ENCODE measurements at places on chromosomes 5 and 9.
A peak's percentile ranks its signal among the peaks of the same experiment; 100 is the strongest.

- H3K36me3 ChIP-seq: no peaks in the 10 kb centered on the region
- H3K4me1 ChIP-seq: no peaks in the 10 kb centered on the region
- no peak overlapping the region for H3K27ac ChIP-seq
- no peak for DNase-seq
- H3K4me3 ChIP-seq: no peak overlapping the region
- H3K27me3 ChIP-seq: no peaks in the 10 kb centered on the region
Measured at GRCh38 chr5:102991802-102992201, 128.1 kb downstream of the GIN1 start.

GRCh38 chr5:151047814-151048425 is 27.5 kb downstream of the GPX3 start:
- no peaks in the 10 kb centered on the region for H3K27me3 ChIP-seq
- H3K36me3 ChIP-seq: peaks cover 17% of the 10 kb centered on the region
- no peak overlapping the region for H3K4me3 ChIP-seq
- H3K27ac ChIP-seq: peak overlapping the region; percentile 5
- DNase-seq: no peak

GRCh38 chr9:74735761-74736160 is 152.0 kb downstream of the TRPM6 start:
- no peak for DNase-seq
- no peaks in the 10 kb centered on the region for H3K36me3 ChIP-seq
- H3K4me3 ChIP-seq: no peak overlapping the region
- no peaks in the 10 kb centered on the region for H3K4me1 ChIP-seq
- H3K27ac ChIP-seq: no peak overlapping the region
- no peaks in the 10 kb centered on the region for H3K27me3 ChIP-seq

DNA sequence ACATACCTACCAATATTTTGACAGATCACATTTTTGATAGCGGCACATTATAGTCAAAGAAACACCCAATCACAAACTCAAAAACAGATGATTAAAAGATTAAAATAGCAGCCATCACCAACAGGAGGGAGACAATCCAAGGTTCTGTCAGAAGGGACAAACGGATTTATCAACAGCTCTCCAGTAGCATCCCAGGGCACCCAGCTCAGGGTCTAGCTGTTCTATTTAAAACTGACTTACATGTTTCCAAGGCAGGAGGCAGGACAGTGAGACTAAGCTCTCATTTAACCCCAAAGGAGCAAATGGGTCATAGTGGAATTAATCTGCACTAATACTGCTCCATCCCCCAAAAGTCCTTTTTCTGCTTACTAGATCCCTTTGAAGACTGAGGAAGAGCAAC is 3.2 kb downstream of the AGTPBP1 start:
- no peak overlapping the region for H3K27ac ChIP-seq
- no peak for DNase-seq
- no peaks in the 10 kb centered on the region for H3K36me3 ChIP-seq
- H3K4me3 ChIP-seq: no peak overlapping the region
- H3K4me1 ChIP-seq: peaks cover 8% of the 10 kb centered on the region

DNA sequence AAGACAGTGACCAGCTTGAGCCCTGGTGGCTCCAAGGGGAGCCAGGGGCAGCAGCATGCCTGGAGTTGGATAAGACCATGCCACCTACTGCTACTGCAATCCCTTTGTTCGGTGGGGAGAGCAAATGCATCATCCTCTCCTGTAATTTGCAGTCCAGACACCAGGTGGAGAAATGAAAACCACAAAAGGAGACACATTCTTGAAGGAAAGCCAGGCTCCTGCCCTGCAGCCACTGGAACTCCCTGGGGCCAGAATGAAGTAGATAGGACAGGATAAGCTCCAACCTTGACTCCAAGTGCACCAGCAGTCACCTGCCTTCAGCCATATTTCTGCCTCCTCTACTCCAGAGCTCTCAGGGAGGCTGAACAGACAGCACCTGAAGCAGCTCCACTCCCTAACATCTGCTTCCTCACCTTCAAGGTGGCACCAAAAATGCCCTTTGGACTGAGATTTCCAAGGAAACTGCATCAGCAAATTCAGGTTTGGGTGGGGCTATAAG is 65.1 kb upstream of the IQGAP2 start:
- no peaks in the 10 kb centered on the region for H3K36me3 ChIP-seq
- H3K27ac ChIP-seq: no peak overlapping the region
- DNase-seq: no peak
- H3K4me3 ChIP-seq: no peak overlapping the region
- H3K4me1 ChIP-seq: no peaks in the 10 kb centered on the region

- H3K4me1 ChIP-seq: no peaks in the 10 kb centered on the region
- no peaks in the 10 kb centered on the region for H3K36me3 ChIP-seq
- no peaks in the 10 kb centered on the region for H3K27me3 ChIP-seq
- DNase-seq: no peak
- H3K4me3 ChIP-seq: no peak overlapping the region
- no peak overlapping the region for H3K27ac ChIP-seq
Measured at GRCh38 chr9:110807956-110808598, 139.5 kb downstream of the MUSK start.

DNA sequence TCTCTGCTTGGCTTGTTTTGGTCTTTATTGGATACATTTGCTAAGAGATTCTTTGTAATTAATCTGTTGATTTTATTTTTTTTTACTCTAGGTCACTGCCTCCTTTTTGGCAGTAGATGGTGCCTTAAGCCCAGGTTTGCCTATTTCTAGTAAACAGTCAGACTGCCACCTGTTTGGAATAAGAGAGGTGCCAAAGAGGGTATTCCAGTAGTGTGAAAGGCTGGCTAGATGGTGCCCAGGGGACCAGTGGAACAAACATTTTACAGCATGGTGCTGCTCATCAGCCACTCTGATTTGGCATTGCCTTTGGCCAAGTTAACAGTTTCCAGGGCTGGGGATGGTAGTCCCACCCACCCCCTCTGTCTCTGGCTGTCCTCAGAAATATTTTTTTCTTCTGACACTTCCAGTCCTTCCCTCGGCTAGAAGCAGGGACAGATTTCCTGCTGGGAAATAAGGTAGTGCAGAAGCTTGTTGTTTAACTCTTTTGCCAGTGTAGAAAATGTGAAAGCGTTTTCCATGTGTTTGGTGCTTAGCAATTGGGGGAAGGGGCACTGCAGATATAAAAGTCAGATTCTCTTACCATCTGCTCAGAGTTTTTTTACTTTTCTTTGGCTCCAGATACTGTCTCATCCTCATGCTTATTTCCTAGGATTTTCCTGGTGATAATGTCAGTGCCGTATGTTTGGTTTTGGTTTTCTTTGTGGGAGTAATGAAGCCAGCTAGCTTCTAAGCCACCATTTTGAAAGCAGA is 36.6 kb upstream of the FBXL7 start:
- H3K36me3 ChIP-seq: no peaks in the 10 kb centered on the region
- H3K4me3 ChIP-seq: no peak overlapping the region
- no peak overlapping the region for H3K27ac ChIP-seq
- H3K27me3 ChIP-seq: no peaks in the 10 kb centered on the region
- no peak for DNase-seq

GRCh38 chr9:138095813-138096518 is 218.4 kb downstream of the CACNA1B start:
- H3K27me3 ChIP-seq: no peaks in the 10 kb centered on the region
- DNase-seq: no peak
- H3K27ac ChIP-seq: no peak overlapping the region
- no peak overlapping the region for H3K4me3 ChIP-seq

DNA sequence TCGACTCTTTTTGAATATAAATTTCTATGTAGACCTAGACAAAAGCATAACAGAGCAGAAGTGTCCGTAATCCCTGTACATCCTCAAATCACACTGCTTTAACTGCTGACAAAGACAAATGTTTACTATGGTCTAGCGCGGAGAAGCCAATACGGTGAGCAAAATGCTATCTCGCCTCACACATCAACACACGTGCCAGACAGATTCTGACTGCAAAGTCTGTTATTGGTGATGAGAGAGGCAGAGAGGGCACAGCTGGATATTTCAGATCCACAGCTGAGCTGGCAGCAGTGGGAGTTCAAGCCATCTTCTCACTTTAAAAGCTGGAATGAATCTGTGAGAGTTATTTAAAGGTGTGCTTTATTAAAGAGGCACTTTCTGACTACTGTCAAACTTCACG is 124.3 kb downstream of the ARL15 start:
- DNase-seq: no peak
- no peak overlapping the region for H3K27ac ChIP-seq
- no peaks in the 10 kb centered on the region for H3K36me3 ChIP-seq

DNA sequence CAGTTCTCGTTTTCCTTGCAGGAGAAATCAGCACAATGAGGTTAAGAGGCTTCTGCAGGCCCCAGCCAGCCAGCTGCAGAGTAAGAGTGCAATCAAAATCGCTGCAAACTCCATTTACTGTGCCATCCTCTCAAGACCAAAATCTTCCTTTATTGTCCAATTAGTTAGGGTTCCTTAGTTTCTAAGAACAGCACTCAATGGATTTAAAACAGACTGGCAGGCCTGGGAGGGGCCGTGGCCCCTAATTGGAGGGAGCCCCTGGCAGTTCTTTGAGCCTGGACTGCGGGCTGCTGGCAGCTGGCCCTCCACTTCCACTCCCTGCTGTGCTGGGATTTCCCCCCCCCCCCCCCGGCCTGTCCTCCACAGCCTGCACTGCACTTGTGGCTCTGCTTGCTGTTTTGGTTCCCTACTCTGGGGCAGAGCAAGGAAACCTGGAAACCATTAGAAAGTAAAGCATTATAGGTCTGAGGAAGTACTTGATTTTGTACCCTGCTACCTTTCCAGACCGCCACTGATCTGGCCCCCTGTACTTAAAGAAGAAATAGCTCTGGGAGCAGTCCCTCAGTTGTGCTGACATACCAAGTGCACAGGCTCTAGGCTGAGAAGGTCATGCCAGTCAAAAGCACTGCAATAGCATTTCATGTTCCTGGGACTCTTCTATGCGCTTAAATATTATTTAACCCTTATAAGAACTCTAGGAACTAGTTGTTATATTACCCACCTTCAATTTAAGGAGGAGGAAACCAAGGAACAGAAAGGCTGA is 129.0 kb downstream of the APBA1 start:
- H3K27ac ChIP-seq: no peak overlapping the region
- no peak for DNase-seq
- H3K36me3 ChIP-seq: no peaks in the 10 kb centered on the region
- no peaks in the 10 kb centered on the region for H3K27me3 ChIP-seq
- no peak overlapping the region for H3K4me3 ChIP-seq

- no peaks in the 10 kb centered on the region for H3K36me3 ChIP-seq
- DNase-seq: no peak
- H3K4me3 ChIP-seq: no peak overlapping the region
- H3K4me1 ChIP-seq: no peaks in the 10 kb centered on the region
Measured at GRCh38 chr9:76358628-76359280, 35.5 kb downstream of the RFK start.

DNA sequence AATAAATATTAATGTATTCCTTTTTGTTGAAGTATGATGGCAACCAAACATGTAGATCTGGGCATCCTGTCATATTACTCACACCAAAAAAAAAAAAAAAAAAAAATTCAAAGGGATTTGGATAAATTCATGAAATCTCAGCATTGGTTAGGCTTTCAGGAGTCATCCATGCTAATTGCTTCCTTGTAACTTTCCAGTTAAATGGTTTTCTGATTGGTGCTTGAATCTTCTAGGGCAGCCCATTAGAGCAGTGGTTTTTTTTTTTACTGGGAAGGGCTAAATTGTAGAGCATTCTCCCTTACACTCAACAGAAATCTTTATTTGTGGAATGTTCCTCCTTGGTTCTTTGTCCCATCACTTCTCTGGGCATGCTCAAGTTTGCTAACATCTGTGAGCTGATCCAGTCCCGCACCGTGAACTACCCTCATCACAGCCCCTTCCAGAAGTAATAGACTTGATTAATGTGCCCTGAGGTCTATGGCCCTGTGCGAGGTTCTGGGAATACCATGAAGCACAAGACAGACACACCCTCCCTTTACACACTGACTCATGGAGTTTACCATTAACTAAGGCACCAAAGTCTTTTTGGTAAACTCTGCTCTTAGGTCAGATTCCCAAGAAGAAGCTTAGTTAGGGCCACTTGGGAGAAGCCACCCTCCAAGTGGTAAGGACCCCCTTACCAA is 56.0 kb downstream of the RGS3 start:
- peak overlapping the region; percentile 54 for H3K27ac ChIP-seq
- peaks cover 64% of the 10 kb centered on the region for H3K36me3 ChIP-seq
- H3K27me3 ChIP-seq: no peaks in the 10 kb centered on the region
- no peak overlapping the region for H3K4me3 ChIP-seq

DNA sequence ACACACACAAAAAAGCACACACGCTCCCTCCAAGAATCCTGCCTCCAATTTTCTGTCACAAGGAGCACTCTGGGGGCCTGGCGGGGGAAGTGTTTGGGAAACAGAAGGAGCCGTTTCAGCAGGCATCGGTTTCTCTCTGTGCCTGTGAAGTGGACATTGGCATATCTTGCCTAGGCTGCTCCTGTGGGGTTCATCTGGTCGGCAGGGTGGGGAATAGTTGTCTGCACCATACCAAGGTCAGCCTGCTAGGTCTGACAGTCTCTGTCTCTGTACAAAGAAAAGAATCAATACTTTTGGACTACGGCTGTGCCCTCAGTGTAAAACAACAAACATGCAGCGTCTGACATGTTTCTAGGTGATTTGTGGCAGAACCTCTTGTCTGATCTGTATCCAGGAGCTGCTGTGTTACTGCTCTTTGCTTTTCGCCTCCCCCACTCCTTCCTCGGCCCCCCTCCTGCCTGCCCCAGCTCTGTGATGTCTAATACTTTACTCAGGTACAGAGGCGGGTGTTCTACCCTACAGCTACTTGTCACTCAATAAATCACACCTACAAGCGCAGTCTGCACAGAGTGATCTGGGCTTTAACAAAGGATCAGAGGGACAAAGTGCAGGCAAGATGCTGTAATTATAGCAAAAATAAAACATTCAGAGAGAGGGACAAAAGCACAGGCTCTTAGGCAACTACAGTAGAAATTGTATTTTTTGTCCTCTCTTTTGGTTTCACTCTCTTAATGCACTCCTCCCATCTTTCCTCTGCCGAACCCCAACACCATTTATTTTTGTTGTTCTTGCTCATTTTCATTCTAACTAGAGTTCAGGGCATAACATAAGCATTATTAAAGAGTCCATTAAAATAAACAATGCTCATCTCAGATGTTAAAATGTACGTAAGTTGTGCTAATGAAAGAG is 216.7 kb downstream of the BNC2 start:
- peak overlapping the region; percentile 27 for H3K4me3 ChIP-seq
- no peak for DNase-seq
- no peak overlapping the region for H3K27ac ChIP-seq
- H3K4me1 ChIP-seq: no peaks in the 10 kb centered on the region

DNA sequence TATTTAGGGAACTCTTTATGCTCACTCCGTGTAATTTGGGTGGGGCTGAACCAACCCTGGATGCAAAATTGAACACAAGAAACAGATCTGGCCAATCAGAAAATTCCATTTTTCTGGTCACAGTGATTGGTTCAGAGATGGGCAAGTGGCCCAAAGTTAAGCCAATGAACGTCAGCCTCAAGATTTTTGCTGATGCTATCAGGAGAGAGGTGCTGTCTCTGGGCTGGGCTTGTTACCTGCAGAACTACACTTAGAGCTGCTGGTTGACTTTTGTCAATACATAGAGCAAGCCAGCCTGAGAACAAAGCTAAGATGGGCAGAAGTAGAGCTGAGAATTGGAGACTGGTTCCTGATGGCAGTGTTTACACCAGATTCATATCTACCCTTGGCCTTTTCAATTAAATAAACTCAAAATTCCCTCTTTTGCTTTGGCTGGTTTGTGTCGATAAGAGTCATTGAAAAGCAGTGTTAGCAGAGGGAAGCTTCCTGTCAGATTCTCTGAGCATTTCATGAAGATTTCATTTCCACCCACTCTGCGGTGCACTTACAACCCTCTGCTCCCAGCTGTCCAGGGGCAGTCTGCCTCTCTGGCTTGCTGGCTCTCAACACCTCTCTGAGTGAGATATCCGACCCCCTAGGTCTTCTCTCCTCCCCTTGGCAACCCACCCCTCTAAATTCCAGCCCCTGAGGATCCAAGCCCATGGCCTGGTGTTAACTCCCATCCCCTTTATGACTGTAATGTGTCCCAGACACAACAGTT is 64.5 kb upstream of the PPARGC1B start:
- H3K4me1 ChIP-seq: no peaks in the 10 kb centered on the region
- no peak overlapping the region for H3K4me3 ChIP-seq
- no peak for DNase-seq
- H3K27ac ChIP-seq: no peak overlapping the region

Data from esophagus squamous epithelium (tissue), 5 donors.